ENCODE measurements at places on chromosomes 16 and 17. TPM values are rescaled to one million over a fixed set of nuclear protein-coding genes. Genes with fewer than 3 reads are reported as not detected.

TEX19 gene
- not detected for polyA plus RNA-seq

ZNF263 gene
- 4.0 TPM for polyA plus RNA-seq

ZKSCAN2 gene
- polyA plus RNA-seq = 0.77 TPM

MARVELD3 gene
- 0.08 TPM for polyA plus RNA-seq

CD300LG gene
- polyA plus RNA-seq = not detected

TBKBP1 gene
- polyA plus RNA-seq = 2.1 TPM

SUZ12 gene
- 23.5 TPM for polyA plus RNA-seq

FN3K gene
- 0.91 TPM for polyA plus RNA-seq
